A172 (cell line): ENCODE measurements at places on chromosomes 7 and 10. TPM values are rescaled to one million over a fixed set of nuclear protein-coding genes. Genes with fewer than 3 reads are reported as not detected.

DNA sequence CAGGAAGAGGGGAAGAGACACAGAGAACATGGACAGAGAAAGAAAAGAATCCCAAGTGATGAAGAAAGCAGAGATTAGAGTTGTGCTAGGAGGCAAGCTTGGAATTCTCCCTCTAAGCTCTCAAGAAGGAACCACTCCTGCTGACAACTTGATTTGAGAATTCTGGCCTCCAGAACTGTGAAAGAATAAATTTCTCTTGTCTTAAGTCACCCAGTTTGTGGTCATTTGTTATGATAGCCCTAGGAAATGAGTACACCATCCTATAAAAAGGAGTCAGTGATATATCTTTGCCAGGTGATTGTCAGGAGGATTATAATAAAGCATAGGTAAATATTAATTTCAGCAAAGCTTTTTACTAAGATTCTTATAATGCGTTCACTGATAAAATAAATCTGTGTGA, 82.7 kb upstream of the TFEC start:
- DNase-seq, result no peak

DNA sequence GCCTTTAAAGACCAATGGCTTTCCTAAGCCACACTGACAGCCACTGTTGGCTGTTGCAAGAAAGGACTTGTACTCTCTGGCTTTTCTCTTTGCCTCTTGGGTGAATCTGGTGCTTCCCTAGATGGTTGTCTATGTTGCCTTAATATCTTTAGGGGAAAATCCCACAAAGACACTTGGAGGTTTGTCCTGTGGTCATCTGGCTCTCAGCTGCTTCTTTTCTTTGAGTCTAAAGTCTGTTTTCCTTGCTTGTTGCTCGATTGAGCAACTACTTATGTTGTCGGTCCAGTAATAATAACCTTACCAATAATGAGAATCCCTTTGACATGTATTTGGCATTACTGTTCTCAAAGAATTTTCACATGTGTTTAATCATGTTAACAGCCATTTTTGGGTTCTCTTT, 537.6 kb downstream of the LRMDA start:
- DNase-seq, result no peak

DNA sequence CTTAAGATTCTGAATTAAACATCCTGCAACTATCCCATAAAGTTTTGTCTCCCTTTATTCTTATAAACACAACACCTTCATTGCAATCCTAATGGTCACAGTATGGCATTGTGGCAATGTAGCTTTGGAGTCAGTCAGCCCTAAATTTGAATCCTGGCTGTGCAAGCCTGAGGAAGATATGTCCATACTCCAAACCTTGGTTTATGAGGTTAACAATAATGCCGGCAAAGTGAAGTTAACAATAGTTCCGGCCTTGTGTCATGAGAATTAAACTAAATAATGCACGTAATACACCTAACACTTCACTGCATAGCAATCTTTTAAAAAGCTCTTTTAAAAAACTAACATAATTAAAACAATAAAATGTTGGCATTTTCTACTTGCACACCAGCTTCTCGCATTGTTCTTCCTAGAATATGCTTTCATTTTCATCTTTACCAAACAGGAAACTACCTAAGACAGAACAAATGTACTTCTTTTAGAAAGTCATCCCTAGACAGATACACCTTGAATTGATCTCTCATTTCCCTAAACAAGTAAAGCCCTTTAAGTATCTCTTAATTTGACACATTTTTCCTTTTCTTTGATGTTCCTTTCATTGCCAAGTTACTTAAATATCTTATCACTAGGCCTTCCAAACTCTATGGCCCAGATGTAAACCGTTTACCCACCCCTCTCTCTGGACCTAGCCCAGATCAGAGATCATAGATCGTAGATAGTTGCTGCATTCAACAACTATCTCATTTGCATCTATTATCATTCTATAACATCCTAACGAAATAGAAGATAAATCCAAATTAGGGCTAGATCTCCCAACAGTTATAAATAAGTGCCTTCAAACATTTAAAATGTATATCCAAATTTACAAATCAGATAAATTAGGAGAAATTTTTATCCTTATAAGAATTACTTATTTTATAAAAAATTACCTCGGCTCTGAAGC, 66.7 kb downstream of the CREB3L2 start:
- no peak for DNase-seq

GRCh38 chr10:93485690-93486089, 3.6 kb upstream of the MYOF start:
- no peak for DNase-seq

GRCh38 chr7:3393862-3394261, 92.8 kb downstream of the SDK1 start:
- no peak for DNase-seq

GRCh38 chr10:114499630-114500190, 95.4 kb upstream of the AFAP1L2 start:
- DNase-seq, result no peak

- DNase-seq, result no peak
Measured at GRCh38 chr10:20948686-20949327, 51.7 kb upstream of the NEBL start.

GRCh38 chr10:125521721-125522680, 161.0 kb downstream of the TEX36 start:
- no peak for DNase-seq

GRCh38 chr10:29897430-29897829, 162.0 kb downstream of the JCAD start:
- DNase-seq, result no peak

DNA sequence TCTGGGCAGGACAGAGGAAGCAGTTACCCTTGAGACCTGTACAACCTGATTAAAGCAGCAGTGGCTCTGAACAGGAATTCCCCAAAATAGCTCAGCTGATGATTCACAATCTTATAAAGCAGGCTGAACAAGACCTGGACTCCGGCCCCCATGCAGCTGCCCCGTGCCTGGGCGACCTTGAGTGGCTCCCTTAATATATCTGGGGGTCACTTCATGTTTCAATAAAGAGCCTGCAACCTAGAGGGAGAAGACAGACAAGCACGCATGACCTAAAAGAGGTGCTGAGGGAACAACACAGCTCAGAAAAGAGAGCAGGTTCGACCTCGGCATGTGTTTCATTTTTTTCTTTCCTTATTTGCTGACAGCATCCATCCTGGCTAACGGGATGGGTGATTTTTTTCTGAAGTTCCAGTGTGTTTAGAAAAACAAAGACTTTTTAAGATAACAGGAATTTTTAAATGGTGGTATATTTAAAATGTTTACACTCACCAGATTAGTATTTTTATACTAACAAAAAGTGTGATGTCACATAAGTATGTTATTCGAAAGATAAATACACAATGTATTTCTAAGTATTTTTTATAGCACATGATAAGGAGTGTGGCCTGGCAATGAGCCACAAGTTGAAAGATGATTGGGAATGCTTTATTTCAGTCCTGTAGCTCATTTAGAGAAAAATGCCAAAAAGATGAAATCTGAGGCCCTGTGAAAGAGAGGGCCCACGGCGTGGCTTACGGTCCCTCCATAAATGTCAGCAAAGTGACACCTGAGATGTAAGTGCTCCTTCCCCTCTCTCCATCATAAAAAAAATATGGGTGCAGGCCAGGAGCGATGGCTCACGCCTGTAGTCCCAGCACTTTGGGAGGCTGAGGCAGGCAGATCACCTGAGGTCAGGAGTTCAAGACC, 161.3 kb downstream of the SLIT1 start:
- DNase-seq, result peak; percentile 92

DNA sequence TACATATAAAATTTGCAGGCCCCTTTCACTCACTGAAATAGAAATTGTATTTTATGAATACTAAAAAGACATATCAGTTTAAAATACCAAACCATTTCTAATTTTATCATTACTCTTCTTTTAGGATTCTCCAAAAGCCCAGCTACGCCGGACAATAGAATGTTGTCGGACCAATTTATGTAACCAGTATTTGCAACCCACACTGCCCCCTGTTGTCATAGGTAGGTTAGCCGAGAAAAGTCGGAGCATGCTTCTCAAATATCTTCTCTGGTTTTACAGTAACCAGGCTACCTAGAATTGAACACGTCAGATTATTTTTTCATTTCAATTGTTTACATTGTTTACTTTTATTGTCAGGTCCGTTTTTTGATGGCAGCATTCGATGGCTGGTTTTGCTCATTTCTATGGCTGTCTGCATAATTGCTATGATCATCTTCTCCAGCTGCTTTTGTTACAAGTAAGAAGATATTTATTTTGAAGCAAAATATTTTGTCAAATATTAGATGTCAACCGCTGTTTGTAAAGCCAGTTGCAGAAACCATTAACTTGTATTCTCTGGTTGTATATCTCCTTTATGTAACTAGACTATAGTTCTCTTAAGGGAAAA, 57.6 kb downstream of the MMRN2 start:
- DNase-seq, result peak; percentile 49

GRCh38 chr7:118183428-118183785, 557 bp upstream of the LSM8 start:
- no peak for DNase-seq

- no peak for DNase-seq
Measured at GRCh38 chr10:22218448-22218847, 633 bp upstream of the EBLN1 start.

FLNC gene
- total RNA-seq, result 23.1 and 33.3 TPM in 2 replicates

MCM10 gene
- total RNA-seq, result 33.6 and 34.4 TPM in 2 replicates

PALS2 gene
- 30.9 and 38.9 TPM in 2 replicates for total RNA-seq

NKX2-3 gene
- 0.19 and 1.2 TPM in 2 replicates for total RNA-seq

OIT3 gene
- total RNA-seq, result not detected in 2 replicates
